GM18507 (cell line): ENCODE measurements at places on chromosomes 5 and 9.

DNA sequence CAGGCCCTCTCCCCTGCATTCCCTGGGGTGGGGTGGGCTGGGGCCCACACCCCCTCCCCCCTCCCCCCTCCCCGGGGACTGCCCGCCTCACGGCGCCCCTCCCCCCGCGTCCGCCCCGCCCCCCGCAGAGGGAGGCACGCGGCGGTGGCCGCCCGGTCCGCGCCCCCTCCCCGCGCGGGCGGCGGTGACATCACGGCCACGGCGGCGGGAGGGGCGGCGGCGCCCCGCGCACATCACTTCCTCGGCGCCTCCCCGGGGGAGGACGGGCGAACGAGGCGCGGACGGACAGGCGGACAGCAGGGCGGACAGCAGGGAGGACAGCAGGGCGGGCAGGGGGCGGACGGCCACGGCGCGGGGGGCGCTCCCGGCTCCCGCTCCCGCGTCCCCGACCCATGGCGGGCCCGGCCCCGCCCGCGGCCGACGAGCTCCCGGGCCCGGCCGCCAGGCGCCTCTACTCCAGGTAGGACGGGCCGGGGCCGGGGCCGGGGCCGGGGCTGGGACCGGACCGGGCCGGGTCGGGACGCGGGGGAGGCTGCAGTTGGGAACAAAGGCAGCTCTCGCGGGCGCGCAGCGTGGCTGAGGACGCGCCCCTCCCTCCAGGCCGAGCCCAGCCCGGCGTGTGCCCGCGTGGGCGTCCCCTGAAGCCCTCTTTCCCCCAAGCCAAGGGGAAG lies at the start of gene GPSM1:
TSS of gene GPSM1 (plus strand) at position 236 of the 671 bp plus-strand sequence. CDS start at position 393, 157 bp downstream.
- DNase-seq = no peak

DNA sequence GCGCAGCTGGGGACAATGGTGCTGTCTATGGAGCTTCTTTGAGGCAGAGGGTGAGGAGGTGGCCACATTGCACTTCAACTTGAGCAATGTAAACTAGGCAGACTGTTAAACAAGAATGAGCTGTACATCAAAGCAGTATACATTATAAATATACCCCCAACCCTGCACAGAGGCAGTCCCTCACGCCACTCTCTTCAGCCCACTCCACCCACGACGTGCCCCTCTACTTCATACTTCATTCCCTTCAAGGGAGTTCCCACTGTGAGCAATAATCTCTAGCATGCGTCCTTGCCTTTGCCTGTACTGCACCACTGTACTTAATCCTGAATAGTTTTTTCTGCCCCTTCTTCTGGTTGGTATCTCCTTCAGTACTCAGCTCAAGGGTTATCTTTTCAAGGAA lies 14.4 kb downstream of the TRPM3 start:
- DNase-seq = no peak

- no peak for DNase-seq
Observed at GRCh38 chr9:137194909-137195308, 5.6 kb downstream of the TPRN start.

GRCh38 chr9:16642421-16643109 lies 227.9 kb downstream of the BNC2 start:
- no peak for DNase-seq

DNA sequence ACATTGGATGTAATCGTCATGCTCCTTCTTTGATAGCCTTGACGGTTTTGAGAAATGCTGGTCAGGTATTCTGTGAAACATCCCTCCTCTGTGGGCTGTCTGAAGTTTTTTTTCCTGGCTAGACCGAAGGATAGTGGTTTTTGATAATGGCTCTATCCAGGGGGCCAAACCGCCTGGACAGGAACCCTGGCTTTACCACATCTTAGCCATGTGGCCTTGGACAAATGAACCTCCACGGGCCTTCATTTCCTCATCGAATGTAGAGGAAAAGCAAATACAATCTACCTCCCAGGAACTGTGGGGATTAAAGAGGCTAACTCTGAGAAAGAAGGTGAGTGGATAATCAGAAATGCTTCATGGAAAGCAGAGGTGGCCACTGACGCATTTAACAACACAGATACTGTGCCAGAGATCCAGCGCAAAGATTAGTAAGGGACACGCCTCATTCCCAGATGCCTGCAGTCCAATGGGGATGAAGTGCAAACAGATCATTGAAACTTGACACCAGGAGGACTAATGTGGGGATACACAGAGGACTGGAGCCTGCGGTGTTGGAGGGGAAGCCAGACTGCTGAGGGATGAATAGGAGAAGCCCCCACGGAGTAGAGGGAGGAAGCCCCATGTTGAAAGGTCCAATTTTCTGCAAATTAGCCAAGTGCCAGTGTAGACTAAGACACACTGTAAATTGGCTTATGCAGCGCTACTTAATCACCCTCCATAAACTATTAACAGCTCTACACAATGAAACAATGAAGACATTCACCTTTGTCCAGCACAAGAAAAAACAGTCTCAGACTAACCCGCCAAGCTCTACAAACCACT lies 41.6 kb downstream of the MYO10 start:
- no peak for DNase-seq

DNA sequence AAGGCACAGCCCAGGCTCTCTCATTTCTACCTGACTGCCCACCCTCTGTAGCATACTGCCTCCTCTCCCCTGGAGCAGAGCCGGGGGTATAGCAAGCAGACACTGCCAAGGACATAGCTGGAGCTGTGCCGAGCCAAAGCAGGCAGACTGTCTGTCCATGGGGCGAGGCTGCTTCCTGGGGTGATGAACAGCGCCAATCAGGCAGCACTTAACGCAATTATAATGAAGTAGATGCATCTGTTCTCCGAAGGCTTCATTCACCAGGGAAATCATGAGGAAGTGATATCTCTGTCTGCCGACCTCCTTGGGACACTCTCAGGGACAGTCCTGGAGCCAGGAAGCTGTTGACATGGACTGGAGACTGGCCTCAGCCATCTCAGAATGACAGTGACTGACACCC lies 230.7 kb downstream of the ASTN2 start:
- DNase-seq = no peak

- DNase-seq = no peak
Observed at GRCh38 chr9:97411440-97411788, 482 bp upstream of the TDRD7 start.

- DNase-seq = no peak
Observed at GRCh38 chr9:3018691-3019230, 174.9 kb upstream of the PUM3 start.

- DNase-seq = no peak
Observed at GRCh38 chr9:125586172-125586511, 120.9 kb downstream of the MAPKAP1 start.

- DNase-seq = no peak
Observed at GRCh38 chr9:95175523-95175922, 142.0 kb downstream of the FANCC start.

- DNase-seq = no peak
Observed at GRCh38 chr5:178080618-178081410, 32.5 kb upstream of the N4BP3 start.

DNA sequence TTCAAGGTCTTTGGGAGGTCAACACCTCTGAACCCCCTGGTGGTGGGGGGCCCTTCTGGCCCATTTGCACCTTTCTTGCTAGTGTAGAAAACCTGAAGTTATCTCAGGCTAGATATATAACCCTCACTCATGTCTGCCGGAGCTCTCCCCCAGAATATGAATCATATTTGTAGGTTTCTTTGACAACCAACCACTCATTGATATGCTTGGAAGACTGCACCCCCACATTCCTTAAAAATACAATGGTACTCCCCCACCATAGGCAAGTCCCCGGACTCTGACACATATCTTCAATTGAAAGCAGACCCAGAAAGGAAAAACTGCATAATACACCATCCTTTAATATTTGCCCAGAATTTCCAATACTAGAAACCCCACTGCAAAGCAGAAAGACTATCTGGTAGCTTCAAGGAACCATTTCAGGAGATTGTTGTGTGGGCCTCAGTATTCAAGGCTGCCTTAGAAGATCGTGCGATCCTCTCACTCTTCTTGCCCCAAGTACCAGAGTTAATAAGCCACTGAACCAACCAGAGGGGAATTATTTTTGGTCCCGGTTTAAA lies 978 bp upstream of the UBE2B start:
- no peak for DNase-seq

DNA sequence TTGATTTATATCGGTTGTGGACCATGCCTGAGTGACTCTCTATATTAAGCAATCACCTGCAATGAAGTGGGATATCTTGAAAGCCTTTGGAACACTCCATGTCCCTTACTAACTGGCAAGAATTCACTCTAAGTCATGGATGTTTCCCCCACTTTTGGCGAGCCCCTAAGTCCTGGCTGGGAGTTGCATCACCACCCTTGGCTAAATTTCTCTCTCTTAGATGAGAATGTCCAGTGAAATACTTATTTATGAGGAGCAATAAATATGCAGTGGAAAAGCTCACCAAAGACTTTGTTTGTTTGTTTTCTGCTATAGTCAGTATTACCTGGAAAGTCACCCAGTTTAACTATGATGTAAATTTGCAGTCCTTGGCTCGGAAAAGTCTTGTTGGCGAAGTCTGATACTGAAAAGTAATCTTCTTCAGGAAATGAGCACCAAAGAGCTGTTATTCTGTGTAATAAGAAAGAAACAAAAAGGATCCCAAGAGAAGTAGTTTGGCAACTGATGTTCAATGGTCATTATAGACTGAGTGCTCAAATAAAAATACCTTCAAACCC lies 333.8 kb downstream of the DMRT2 start:
- DNase-seq = no peak

DNA sequence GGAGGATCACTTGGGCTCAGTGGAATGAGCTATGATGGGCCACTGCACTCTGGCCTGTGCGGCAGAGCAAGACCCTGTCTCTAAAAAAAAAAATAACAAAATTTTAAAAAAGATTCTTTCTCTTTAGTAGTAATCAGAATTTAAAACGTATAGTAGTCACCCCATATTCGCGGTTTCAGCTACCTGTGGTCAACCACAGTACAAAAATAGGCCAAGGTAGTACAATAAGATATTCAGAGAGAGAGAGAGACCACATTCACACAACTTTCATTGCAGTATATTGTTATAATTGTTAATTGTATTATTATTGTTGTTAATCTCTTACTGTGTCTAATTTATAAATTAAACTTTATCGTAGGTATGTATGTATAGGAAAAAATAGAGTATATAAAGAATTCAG lies 18.7 kb downstream of the INIP start:
- peak; percentile 7 for DNase-seq

DNA sequence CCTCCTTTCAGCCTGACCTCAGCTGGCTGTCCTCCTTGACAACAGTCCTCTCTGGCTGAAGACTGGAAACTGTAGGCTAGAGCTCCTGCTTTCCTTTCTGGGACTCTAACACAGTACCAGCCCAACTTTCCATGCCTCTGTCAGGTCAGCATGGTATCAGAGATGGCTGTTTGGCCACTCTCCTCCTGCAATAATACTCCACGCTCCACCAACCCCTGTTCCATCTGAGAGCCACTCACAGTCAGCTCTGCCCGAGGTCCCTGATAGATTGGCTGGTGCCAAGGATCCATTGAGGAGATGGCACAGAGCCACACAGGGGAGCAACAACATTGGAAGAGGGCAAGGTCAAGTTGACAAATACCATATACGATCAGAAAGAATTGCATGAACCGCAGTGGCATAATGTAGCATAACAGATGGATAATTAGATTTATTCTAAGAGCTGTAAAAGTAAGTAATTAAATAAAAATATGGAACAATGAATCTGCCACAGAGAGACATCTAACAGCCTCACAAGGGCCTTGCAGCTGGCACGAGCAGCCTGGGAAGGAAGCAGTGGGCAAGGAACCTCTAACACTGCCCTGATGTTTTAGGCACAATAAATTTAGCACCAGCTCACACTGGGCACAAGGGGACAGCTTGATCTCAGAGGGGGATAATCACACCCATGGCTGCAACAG lies 94.3 kb upstream of the LRRTM2 start:
- no peak for DNase-seq

- DNase-seq = no peak
Observed at GRCh38 chr9:136670576-136671253, 8.0 kb downstream of the EGFL7 start.

DNA sequence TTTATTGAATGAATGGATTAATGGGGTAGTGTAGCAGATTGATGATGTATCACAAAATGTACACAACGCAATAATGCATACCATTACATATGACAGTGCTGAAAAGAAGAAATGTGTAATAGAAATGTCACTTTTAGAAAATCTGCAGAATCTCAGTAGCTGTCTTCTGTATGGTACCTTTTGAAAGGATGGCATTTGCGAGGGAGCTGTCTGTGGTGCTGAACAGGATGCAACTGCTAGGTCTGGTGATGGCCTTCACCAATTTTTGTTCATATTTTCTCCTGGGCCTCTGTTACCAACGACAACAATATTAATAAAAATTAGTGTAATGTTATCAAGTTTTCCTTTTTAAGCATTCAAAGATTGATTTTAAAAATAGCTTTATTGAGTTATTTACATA lies 36.2 kb upstream of the OTULIN start:
- no peak for DNase-seq
